Activated naive CD8-positive, alpha-beta T cell treated with anti-CD3 and anti-CD28 coated beads for 36 hours (primary cell): ENCODE measurements at places on chromosomes 1 and 21. TPM values are rescaled to one million over a fixed set of nuclear protein-coding genes. Genes with fewer than 3 reads are reported as not detected.

Gene FCER1G
- total RNA-seq, result 1.2 TPM

Gene MTARC1
- total RNA-seq, result 0.33 TPM

Gene HSF2BP
- 1.2 TPM for total RNA-seq

Gene KRTAP11-1
- not detected for total RNA-seq

Gene CD84
- total RNA-seq, result 13.5 TPM

Gene CAPN9
- total RNA-seq, result not detected

Gene C1QB
- not detected for total RNA-seq

Gene ELF3
- not detected for total RNA-seq

Gene ANGPTL1
- not detected for total RNA-seq

Gene THEM5
- not detected for total RNA-seq

Gene MROH9
- total RNA-seq, result not detected

Gene SLC6A17
- 0.04 TPM for total RNA-seq

Gene RCAN1
- 11.5 TPM for total RNA-seq

Gene KRTAP12-2
- not detected for total RNA-seq

Gene NTNG1
- total RNA-seq, result 1.6 TPM

Gene OPTC
- total RNA-seq, result not detected

Gene COL24A1
- total RNA-seq, result not detected

Gene CD53
- total RNA-seq, result 193 TPM

Gene OR6N1
- total RNA-seq, result not detected

Gene IKBKE
- total RNA-seq, result 18.7 TPM

Gene FCRL4
- total RNA-seq, result not detected

Gene SIK1
- 5.7 TPM for total RNA-seq

Gene NOS1AP
- 0.21 TPM for total RNA-seq

Gene WLS
- total RNA-seq, result not detected

Gene NKAIN1
- total RNA-seq, result not detected

Gene GFI1
- total RNA-seq, result 85.0 TPM

Gene DYRK3
- 5.3 TPM for total RNA-seq

Gene LENEP
- total RNA-seq, result not detected

Gene ZNF670
- total RNA-seq, result 5.9 TPM

Gene C8B
- not detected for total RNA-seq

Gene SPATA6
- total RNA-seq, result 3.0 TPM

Gene SLC22A15
- 0.47 TPM for total RNA-seq

Gene SERTAD4
- total RNA-seq, result not detected

Gene ANKRD65
- total RNA-seq, result not detected

Gene GPR37L1
- not detected for total RNA-seq

Gene OR2T11
- not detected for total RNA-seq

Gene MIXL1
- total RNA-seq, result 0.10 TPM

Gene INSRR
- 0.12 TPM for total RNA-seq

Gene DYNLT5
- not detected for total RNA-seq

Gene PPIAL4G
- total RNA-seq, result not detected

Gene CELA3A
- not detected for total RNA-seq

Gene SLFNL1
- 0.08 TPM for total RNA-seq

Gene PAFAH2
- total RNA-seq, result 8.6 TPM

Gene SMPDL3B
- 0.92 TPM for total RNA-seq

Gene S100A1
- total RNA-seq, result not detected

Gene OR2AK2
- total RNA-seq, result not detected

Gene CYP2J2
- total RNA-seq, result 3.2 TPM

Gene KCNA2
- 0.04 TPM for total RNA-seq

Gene RGSL1
- total RNA-seq, result not detected

Gene MX1
- 109 TPM for total RNA-seq

Gene GNG4
- total RNA-seq, result 1.9 TPM

Gene PSRC1
- 10.7 TPM for total RNA-seq

Gene LAX1
- 28.9 TPM for total RNA-seq

Gene CFHR5
- total RNA-seq, result not detected

Gene ZSWIM5
- total RNA-seq, result 0.58 TPM

Gene C8A
- total RNA-seq, result not detected
